ENCODE measurements at places on chromosomes 6 and 20.

DNA sequence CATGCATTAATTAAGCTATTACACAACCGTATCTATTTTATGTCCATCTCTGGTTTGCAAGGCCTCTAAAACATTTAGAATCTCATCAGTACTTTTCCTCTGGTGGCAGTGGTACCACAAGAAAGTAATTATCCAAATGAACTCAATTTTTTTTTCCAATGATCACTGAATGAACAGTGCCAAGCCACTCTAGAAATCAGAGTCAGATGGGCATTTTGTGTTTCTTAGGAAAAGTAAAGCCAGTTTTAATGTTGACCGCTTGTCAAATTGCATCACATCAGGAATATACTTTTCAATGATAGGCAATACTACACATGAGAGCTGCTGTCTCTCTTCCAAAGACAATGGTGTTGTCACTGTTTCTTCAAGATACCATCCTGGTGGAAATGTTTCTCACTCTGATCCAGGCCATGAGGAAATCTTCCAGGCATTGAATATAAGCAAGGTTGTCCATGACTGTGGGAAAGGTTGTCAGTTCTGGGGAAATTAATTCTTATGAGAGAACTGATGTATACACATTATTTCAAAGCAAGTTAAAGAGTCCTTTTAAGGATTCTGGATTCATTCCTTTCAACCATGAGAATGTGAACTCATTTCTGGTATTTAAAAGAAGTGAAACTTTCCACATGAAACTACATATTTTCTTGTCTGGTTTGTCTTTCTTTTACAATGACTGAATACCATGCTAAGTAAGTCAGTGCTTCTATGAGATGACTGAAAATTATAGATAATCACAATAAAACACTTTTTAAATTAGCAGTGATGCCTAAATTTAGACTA lies 108.8 kb upstream of the TCF21 start:
- DNase-seq = no peak

GRCh38 chr20:41145821-41146620 lies 8.7 kb downstream of the PLCG1 start:
- DNase-seq = no peak

- DNase-seq = no peak
These were observed 92.3 kb upstream of the FUT9 start for GRCh38 chr6:95923518-95923917.

GRCh38 chr6:67757465-67758033 lies 877.5 kb upstream of the ADGRB3 start:
- DNase-seq = no peak

DNA sequence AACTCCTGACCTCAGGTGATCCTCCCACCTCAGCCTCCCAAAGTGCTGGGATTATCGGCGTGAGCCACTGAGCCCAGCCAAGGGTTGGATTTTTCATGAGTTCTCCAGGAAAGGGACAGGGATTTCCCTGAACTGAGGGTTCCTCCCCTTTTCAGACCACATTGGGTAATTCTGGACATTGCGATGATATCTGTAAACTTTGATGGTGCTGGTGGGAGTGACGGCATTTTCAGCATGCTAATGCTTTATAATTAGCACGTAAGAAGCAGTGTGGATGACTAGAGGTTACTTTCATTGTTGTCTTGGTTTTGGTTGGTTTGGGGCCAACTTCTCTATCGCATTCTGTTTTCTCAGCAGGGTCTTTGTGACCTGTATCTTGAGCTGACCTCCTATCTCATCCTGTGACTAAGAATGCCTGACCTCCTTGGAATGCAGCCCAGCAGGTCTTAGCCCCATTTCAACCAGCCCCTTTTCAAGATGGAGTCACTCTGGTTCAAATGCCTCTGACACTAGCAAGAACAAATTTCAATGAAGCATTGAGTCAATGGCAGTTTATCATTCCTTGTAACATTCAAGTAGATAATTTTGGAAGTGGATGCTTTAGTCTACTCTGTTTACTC lies 156.5 kb downstream of the TTLL2 start:
- no peak for DNase-seq

GRCh38 chr6:116531675-116532570 lies 13.6 kb downstream of the TRAPPC3L start:
- no peak for DNase-seq
